ENCODE measurements at places on chromosomes 4 and X.

- DNase-seq, result no peak
Measured at GRCh38 chrX:40063555-40063954, 34.2 kb downstream of the BCOR start.

DNA sequence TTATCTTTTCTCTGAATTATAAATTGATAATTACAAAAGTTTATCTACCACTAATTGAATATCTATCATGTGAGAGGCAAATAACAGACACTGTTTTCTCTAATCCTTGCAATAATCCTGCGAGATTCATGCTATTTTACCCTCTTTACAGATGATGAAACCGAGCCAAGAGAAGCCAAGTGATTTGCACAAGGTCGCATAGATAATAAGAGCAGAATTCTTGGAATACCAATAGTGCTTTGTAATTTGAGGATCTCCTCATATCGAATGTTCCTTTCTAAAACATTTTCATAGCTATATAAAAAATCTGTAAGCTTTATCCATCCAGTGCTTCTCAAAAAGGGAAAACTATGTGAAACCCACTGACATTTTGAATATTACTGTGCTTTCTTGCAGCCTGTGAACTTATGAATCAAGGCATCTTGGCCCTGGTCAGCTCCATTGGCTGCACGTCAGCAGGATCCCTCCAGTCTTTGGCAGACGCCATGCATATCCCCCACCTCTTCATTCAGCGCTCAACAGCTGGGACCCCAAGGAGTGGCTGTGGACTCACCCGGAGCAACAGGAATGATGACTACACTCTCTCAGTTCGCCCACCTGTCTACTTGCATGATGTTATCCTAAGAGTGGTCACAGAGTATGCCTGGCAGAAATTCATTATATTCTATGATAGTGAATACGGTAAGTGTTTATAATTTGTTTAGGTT is 743.8 kb upstream of the ATOH1 start:
- no peak for DNase-seq

- DNase-seq, result no peak
Measured at GRCh38 chr4:185213877-185214276, 4.5 kb downstream of the SNX25 start.

DNA sequence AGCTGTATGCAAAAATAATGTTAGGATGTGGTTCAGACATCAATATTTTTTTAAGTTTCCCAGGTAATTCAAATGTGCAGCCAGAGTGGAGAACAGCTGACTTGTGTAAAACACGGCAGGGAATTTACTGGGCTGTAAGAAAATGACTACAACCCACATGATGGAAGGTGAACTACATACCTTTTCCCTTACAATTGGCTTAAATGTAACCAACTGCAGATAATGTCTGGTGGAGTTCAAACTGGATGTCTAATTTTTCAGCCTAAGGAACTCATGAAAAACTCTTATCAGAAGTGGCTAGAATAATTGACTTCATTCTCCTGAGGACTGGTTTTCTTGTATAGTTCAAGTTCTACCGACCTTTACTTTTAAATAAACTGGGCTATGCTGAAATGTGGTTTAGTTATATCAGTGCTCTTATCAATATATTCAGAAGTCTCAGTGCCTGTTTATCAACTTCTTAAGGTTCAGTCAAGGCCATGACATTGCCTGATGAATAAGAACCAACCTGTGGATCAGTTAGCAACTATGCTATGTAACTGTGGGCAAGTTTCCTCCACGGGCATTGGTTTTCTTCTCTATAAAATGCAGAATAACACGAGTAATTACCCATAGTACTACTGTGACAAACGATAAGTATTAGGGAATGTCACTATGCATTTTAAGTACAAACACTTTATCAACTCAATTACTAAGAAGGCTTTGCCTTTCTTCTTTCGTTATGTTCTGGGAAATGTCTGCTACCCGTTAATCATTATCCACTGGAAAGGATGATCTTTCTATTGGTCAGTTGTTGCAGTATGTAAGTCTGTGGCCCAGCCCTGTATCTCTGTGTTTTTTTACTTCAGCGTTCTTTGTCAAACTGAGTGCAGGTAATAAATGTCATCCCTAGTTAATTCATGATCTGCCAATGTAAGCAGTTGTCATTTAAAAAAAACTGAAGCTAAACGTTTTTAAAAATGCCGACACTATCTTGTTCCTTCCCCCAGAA is 181.6 kb downstream of the PCDH7 start:
- DNase-seq, result no peak

DNA sequence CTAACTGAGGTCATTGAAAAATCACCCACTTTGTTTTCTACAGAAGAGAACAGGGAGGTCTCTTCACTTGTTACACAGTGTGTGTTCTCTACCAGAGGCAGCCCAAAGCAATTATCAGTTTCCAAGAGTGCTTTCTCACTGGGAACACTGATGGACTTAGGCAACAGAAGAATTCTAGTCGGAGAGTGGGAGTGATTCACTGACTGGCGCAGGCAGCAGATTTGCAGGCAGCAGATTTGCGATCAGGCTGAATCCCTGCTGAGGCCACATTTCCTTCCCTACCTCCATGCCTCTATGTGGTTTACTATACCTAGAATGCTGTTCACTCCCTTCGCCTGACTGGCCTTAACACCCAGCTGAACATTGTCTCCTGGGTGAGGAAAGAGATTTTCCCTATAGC is 6.6 kb downstream of the OCIAD2 start:
- no peak for DNase-seq

- DNase-seq, result no peak
Measured at GRCh38 chr4:146520896-146521540, 722 bp downstream of the SLC10A7 start.

- DNase-seq, result no peak
Measured at GRCh38 chr4:54527532-54527931, 130.2 kb upstream of the KIT start.

DNA sequence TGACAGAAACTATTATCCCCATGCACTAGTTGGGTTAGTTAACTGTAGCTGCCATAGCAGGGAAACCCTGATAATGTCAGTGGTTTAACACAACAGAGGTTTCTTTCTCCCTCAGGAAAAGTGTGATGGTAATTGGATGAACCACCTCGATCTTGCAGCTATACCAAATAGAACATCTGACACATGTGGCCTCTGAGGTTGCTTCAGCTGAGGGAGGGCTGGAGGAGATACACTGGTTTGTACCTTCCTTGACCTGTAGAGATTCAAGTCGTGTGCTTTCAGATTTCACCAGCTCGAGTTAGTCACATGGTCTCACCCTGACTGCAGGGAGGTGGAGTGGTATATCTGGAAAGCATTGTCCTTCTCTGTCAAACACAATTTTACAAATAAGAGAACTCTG is 147.2 kb upstream of the SFRP2 start:
- no peak for DNase-seq

- no peak for DNase-seq
Measured at GRCh38 chr4:41715155-41715554, 33.4 kb downstream of the PHOX2B start.

- DNase-seq, result no peak
Measured at GRCh38 chr4:95465010-95465409, 83.8 kb downstream of the UNC5C start.

DNA sequence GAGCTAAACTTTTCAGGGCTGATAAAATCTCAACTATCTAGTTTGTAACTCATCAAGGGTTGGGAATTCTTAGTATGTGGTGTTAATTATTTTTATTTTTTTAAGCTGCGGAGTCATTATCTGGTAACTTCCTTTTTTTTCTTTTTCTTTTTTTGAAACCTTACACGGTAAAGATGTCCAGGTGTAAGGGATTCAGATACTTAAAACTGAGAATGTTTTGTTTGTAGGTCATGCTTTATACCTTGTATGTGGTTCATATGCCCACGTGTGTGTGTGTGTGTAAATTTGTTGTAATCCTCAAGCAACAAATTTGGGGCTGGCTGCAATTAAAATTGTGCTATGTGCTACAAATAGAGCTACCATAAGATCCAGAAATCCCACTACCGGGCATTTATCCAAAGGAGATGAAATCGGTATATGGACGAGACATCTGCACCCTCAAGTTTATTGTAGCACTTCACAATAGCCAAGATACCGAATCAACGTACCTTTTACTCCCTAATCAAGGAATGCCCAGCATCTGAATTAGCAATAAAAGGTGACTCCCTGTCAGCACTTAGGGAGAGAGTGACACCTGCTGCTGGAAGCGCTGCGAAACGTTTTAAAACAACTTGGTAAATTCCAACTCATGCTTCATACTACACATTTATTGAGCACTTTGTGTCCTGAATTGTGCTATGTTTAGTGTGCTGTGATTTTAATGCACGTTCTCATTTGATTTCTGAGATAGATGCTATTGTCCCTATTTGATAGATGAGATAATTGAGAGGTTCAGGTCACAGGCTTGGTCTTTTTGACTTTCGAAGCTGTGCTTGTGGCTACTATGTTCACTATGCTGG is 16.1 kb downstream of the MSMO1 start:
- no peak for DNase-seq

- DNase-seq, result no peak
Measured at GRCh38 chr4:170193496-170193895, 103.7 kb upstream of the AADAT start.

GRCh38 chr4:173494013-173494970 is 35.7 kb downstream of the HAND2 start:
- DNase-seq, result no peak

DNA sequence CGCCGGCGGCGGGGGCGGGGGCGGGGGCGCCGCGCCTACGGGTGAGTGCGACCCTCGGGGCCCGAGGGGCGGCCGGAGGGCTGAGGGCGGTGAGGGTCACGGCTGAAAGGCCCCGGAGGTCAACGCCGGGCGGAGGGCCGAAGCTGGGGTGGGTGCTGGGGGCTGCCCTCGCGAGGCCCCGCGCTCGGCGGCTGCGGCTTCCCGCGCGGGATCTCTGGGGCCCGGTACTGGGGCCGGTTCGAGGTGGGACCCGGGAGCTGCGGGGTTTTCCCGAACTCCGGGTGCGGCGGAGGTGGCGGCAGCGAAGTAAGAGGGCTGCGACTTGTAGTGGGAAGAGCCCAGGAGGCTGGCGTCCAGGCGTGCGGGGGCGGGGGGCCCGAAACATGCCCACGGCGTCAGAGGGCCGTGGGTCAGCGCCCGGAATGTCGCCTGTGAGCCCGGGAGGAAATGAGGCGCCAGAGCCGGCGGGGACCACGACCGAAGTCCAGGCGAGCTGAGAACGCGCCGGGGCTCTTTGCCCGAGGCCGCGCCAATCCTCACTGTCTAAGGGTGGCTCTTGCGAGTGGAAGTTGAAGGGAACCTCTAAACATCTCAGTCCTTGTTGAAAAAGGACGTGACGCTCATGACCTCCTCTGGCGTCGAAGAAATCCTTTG is 407 bp downstream of the IL13RA1 start:
- DNase-seq, result no peak

GRCh38 chr4:159047478-159048165 is 55.3 kb upstream of the RAPGEF2 start:
- DNase-seq, result no peak

DNA sequence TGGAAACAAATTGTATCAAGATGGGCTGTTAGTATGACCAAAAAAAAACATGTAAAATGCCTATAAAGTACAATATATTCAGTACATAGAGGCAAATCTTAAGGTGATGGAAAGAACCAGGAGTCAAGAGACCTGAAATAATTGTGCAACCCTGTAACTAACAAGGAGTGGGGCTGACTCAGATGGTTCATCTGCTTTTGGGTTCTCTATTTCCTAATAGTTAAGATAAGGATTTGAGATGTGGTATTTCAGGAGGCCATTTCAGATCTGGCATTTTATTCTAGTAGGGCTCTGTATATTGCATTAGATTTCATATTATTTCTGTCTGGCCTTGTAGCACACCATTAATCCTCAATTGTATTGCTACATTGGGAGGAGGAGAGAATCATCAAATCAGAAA is 268.4 kb downstream of the HS3ST1 start:
- no peak for DNase-seq

- no peak for DNase-seq
Measured at GRCh38 chr4:87118826-87119225, 101.6 kb downstream of the KLHL8 start.

DNA sequence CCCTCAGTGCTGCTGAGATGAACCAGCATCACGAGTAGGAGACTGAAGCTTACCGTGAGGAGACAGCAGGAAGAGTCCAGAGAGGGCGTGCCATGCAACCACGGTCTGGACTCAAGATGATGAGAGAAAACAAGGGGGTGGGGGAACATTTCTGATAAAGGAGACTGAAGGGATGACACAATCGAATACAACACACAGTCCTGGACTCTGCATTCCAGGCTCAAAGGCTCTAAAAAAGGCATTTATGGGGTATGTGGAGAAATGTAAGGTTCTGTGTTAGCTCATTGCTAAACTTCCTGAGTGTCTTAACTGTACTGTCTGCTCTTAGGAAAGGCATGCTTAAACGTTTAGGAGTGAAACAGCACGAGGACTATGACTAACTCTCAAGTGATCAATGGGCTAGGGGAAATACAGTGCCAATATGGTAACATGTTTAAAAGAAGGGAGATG is 20.6 kb upstream of the IRAK1 start:
- no peak for DNase-seq

- no peak for DNase-seq
Measured at GRCh38 chrX:31258166-31258565, 186.3 kb upstream of the FTHL17 start.

- DNase-seq, result no peak
Measured at GRCh38 chr4:25535701-25536473, 119.8 kb upstream of the SLC34A2 start.

DNA sequence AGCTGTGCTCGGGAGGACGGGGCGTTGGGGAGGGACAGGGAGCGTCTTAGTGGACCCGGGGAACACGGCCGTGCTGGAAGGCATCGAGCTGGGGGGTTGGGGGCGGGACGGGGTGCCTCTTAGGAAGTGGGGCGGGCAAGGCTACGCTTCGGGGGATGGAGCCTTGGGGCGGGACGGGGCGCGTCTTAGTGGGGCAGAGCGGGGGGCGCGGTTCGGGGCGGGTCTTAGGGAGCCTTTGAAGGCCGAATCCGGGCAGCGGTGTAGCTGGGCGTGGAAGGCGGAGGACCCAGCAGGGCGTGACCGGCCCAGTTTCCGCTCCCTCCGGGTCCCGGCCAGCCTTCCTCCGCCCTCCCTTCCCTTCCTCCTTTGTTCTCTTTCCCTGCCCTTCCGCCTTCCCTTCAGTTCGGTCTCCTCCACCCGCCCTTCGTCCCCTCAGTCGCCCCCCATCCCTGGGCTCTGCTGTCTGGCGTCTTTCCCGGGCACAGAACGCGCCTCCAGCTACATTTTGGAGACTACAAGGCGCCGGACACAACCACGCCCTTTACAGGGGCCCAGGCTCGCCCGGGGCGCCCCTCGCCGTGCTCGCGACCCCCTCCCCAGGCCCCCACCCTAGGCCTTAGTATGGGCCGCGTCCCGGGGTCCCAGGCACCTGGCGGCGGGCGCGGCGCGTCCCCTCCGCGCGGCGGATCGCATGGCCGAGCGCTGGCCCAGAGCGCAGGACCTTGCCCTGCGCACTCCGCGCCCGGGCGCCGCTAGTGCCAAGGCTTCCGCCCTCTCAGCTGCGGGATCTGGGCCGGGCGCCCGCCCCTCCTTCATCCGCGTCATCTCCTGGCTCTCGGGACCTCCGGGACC is at the start of gene ARSD:
TSS of gene ARSD (minus strand) at position 757 of the 852 bp plus-strand sequence. CDS start at position 693, 64 bp downstream.
- DNase-seq, result no peak

GRCh38 chrX:16148896-16149295 is 18.4 kb upstream of the MAGEB17 start:
- DNase-seq, result no peak

- DNase-seq, result no peak
Measured at GRCh38 chr4:78149751-78150542, 92.8 kb downstream of the FRAS1 start.

Data from NCI-H1694 (cell line).